ENCODE measurements at places on chromosomes 2 and 18.
A peak's percentile ranks its signal among the peaks of the same experiment; 100 is the strongest.

GRCh38 chr2:239312741-239313667 is 87.8 kb downstream of the HDAC4 start:
- DNase-seq = no peak

GRCh38 chr2:237109421-237109934 is 23.8 kb downstream of the COPS8 start:
- DNase-seq = no peak

- DNase-seq = no peak
Measured at GRCh38 chr18:79524181-79525078, 128.7 kb downstream of the NFATC1 start.

- no peak for DNase-seq
Measured at GRCh38 chr2:142299021-142299420, 168.2 kb upstream of the LRP1B start.

GRCh38 chr2:231927566-231927890 is 1.3 kb upstream of the NPPC start:
- DNase-seq = no peak

DNA sequence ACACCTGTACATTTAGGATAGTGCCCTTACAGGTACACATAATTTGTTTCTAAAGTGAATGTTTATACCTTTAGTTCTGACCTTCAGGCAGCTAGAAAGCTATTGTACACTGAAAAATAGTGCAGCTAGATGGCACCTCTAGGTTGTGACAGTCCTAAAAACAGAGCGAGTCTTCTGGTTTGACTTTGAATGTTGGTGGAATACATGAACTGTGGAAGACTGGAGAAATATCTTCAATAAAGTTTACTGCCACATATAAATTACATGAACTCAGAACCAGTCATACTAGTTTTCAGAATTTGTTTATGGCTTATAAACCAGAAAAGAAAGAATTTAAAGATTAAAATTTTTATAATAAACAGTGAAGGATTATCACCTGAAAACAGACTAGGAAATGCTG is 58.7 kb upstream of the TWSG1 start:
- DNase-seq = no peak

DNA sequence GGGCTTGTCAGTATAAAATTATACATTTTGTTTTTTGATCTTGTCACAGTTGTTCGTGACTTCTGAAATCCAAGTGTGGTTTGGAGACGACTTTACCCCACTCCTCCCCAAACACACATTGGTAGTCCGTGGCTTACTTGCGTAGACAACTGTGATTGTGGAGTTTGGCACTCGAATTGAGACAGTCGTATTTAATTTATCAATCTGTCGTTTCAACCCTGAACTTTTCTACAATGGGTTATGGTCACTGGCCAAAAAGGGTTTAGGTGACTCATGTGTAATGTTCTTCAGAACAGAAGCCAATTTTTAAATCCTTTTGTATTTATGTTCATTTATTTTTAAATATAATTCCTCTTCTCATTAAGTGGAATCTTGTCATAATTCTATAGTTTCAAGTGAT is 129.9 kb downstream of the SPTBN1 start:
- no peak for DNase-seq

DNA sequence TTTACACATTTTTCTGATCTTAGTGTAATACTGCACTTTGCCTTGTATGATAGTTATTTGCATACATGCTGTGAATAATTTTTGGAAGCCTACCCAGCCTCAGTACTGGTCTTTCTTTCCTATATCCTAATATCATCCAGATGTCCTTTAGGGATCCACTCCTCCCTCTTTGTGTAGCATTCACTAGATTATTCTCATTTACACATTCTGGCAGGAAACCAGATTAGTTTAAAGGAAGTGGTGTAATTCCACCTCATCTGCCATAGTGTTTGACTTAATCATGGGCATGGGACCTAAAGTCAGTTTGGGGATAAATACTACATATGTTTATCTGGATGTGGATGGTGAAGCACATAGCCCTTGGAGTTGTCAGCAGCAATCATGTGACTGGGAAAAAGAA is 444.9 kb upstream of the MAP2 start:
- DNase-seq = no peak

GRCh38 chr2:191773136-191773535 is 73.8 kb downstream of the CAVIN2 start:
- no peak for DNase-seq

GRCh38 chr18:32867936-32868335 is 95.1 kb upstream of the KLHL14 start:
- no peak for DNase-seq

GRCh38 chr2:234722176-234722575 is 225.3 kb upstream of the ARL4C start:
- DNase-seq = no peak

GRCh38 chr2:221289389-221289788 is 282.7 kb downstream of the EPHA4 start:
- DNase-seq = no peak

GRCh38 chr2:31553362-31553761 is 27.4 kb downstream of the SRD5A2 start:
- DNase-seq = no peak

- no peak for DNase-seq
Measured at GRCh38 chr18:10304853-10305252, 149.6 kb upstream of the APCDD1 start.

- no peak for DNase-seq
Measured at GRCh38 chr2:7841751-7842150, 840.1 kb upstream of the ID2 start.

DNA sequence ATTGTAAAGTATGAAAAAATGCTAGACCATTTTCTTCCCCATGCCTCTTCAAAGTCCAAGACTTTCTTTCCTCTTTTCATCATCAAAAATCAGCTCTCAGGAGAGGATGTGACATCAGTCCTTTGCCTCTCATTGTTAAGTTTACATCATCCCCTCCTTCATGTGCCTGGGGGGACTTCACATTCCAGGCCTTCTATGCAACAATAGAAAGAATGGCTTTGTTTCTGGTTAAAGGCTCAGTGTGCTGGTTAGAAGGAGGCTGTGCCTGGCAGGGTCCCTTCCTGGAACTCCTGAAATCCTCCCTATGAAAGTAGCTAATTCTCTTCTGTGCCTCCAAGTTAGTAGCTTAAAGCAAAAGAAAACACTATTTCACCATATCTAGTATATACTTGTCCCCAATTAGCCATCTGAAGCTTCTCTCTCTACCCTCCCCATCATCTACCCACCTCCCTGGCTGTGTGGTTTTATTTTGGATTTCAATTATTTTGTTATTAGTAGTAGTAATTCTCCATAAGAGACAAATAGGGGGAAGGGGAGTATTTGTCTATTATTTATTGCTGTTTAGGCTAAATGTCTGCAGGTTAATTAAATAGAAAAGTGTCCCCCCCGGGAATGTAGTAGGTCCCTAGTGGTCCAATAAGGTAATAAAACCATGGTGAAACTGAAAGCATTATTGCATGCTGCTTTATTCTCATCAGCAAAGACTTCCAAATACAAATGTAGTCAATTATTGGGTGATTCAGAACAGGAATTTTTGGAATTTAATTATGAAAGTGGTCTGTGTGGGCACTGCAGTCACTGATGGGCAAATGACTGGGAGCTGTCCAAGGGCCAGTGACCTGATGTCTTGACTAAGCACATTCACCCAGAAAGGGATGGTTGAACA is 69.0 kb downstream of the CPO start:
- no peak for DNase-seq

GRCh38 chr2:99636144-99637034 is 146.6 kb upstream of the REV1 start:
- no peak for DNase-seq

GRCh38 chr2:10336283-10336682 is 33.6 kb downstream of the HPCAL1 start:
- DNase-seq = no peak

- no peak for DNase-seq
Measured at GRCh38 chr2:120331903-120332302, 14.0 kb upstream of the INHBB start.

DNA sequence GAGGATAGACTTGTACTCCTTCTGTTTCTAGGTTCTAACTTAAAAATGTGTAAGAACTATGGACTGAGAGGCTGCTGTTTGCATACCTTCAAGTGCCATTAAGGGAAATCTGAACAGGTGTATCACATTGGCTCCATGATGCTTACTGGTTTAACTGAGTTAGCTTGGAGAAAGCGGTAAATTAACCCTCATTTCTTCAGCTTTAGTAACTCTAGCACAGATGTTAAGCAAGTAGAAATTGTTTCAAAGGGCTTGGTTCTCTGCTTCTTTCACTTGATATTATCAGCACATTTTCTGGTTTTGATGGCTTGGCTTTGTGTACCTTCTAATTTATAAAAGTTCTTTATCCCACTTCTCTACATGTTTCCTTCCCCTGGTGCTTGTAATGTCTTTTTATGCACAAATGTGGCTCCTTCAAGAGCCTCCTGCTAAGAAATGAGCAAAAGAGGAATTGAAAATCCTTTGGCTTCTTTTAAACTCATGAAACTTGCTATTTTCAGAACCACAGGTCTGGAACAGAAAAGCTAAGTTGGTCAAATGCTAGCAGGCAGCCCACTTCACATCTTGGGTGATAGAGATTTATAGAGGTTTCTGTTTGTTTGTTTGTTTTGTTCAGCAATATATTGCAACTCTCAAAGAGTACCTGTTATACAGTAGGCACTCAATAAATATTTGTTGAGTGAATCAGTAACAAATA is 249.9 kb upstream of the THUMPD2 start:
- DNase-seq = no peak

GRCh38 chr18:48879008-48879431 is 71.7 kb downstream of the SMAD7 start:
- no peak for DNase-seq

- DNase-seq = no peak
Measured at GRCh38 chr2:56473524-56473923, 289.7 kb downstream of the CCDC85A start.

DNA sequence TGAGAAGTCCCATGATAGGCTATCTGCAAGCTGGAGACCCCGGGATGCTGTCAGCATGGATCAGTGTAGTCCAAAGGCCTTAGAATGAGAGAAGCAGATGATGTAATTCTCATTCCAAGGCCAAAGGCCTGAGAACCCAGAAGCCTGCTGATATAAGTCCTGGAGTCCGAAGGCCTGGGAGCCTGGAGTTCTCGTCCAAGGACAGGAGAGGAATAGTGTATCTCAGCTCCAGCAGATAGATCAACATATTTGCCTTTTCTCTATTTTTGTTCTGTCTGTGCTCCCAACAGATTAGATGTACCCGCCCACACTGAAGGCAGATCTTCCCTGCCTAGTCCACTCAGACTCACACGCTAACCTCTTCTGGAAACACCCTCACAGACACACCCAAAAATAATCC is 454.9 kb upstream of the CHAC2 start:
- DNase-seq = no peak

GRCh38 chr2:20524412-20525040 is 77.7 kb downstream of the RHOB start:
- DNase-seq = peak; percentile 45

GRCh38 chr2:230525682-230526081 is 109.7 kb downstream of the SP100 start:
- DNase-seq = no peak
